ENCODE measurements at places on chromosomes 3 and 15.

DNA sequence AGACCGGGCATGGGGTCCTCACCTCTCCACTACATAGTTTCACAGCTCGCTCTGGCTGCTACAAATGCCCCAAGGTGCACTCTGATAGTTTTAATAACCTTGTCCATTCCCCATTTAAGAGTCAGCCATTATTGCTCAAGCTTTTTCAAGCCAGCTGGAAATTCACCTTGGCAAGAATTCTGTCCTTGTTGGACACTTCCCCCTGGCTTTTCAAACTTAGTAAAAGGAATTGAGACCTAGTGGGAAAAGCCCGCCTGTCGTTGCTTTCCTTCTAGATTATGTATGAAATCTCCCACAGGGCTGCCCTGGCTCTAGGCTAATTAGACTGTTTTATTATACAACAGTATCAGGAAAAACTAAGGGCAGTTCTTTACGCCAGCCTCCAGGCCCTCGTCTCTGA lies 293.7 kb upstream of the GADL1 start:
- H3K36me3 ChIP-seq = no peaks in the 10 kb centered on the region
- H3K27me3 ChIP-seq = no peaks in the 10 kb centered on the region
- DNase-seq = no peak
- no peaks in the 10 kb centered on the region for H3K4me1 ChIP-seq
- H3K4me3 ChIP-seq = no peak overlapping the region
- H3K27ac ChIP-seq = no peak overlapping the region

GRCh38 chr15:63323798-63324563 lies 46.6 kb downstream of the APH1B start:
- no peak overlapping the region for H3K4me3 ChIP-seq
- H3K4me1 ChIP-seq = no peaks in the 10 kb centered on the region
- DNase-seq = no peak
- no peaks in the 10 kb centered on the region for H3K36me3 ChIP-seq
- H3K27ac ChIP-seq = no peak overlapping the region

DNA sequence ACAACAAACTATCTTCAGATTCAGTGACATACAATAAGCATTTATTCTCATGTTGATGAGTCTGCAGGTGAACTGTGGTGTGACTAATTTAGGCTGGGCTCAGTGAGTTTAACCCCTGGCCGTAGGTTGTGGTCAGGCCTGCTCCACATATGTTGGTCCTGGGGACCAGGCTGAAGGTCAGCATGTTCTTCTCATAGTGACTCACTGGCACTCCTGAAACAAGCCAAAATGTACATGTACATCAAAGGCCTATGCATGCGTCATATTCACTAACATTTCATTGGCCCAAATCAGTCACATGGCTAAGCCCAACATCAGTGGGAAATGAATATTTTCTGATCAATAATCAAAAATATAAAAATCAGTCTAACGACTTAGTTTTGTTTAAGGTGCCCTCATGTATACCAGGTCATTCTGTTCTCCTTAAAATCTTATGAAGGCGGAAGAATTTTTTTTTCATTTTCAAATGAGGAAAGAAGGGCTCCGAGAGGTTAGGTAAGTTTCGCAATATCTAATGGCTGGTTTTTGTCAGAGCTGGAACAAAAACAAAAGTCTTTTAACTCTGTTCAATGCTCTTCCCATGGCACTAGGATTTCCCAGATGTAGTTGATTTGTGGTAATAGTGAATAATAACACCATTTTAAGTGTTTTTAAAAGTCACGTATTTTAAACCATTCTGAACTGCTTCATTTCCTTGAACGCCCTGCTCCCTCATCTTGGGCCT lies 148.5 kb downstream of the MFSD1 start:
- H3K27ac ChIP-seq = no peak overlapping the region
- no peaks in the 10 kb centered on the region for H3K4me1 ChIP-seq
- DNase-seq = no peak
- no peak overlapping the region for H3K4me3 ChIP-seq
- no peaks in the 10 kb centered on the region for H3K36me3 ChIP-seq

- no peaks in the 10 kb centered on the region for H3K4me1 ChIP-seq
- no peaks in the 10 kb centered on the region for H3K36me3 ChIP-seq
- no peaks in the 10 kb centered on the region for H3K27me3 ChIP-seq
- no peak overlapping the region for H3K27ac ChIP-seq
These were observed 22.8 kb downstream of the ZPLD1 start for GRCh38 chr3:102457644-102458043.

DNA sequence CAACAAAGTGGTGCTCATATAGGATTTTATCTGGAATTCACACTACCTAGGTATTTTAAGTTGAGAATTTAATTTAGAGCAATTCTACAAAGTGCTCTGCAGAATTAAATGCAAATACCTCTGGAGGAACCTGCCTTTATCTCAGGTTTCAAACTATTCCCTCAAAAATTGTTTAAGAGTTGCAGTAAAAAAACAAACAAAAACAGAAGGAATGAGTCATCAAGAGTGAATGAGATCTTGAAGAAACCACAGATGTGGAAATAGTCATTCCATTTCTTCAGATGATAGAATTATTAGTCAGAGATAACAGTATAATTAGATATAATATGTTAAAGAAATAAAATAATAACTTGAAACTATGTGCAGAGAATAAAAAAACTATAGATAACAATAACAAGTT lies 80.8 kb upstream of the SCN5A start:
- H3K4me1 ChIP-seq = peaks cover 14% of the 10 kb centered on the region
- H3K27me3 ChIP-seq = no peaks in the 10 kb centered on the region
- H3K27ac ChIP-seq = no peak overlapping the region
- no peak overlapping the region for H3K4me3 ChIP-seq
- H3K36me3 ChIP-seq = no peaks in the 10 kb centered on the region

DNA sequence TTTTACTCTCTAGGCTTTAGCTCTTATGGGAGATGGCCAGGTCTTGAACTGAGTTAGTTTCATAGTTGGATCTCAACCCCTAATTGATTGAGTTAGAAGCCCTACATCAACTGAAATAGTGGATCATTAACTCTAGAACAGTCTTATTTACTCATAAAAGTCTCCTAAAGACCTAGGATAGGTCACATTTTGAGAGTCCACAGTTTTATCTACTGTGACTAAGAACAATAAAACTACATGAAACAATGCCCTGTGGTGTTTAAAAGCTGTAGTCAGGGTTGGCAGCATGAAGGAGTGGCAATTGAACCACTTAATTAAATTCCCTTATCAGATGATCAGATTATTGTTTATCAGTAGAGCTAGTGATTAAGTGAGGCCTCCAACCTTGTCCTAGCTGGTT lies 22.2 kb upstream of the IDH2 start:
- 0 out of 2 replicates have a peak, but pooled peaks cover 2% of the 10 kb centered on the region for H3K27me3 ChIP-seq
- H3K4me1 ChIP-seq = 0 out of 2 replicates have a peak, but pooled peaks cover 4% of the 10 kb centered on the region
- no peak for DNase-seq
- H3K36me3 ChIP-seq = no peaks in the 10 kb centered on the region

DNA sequence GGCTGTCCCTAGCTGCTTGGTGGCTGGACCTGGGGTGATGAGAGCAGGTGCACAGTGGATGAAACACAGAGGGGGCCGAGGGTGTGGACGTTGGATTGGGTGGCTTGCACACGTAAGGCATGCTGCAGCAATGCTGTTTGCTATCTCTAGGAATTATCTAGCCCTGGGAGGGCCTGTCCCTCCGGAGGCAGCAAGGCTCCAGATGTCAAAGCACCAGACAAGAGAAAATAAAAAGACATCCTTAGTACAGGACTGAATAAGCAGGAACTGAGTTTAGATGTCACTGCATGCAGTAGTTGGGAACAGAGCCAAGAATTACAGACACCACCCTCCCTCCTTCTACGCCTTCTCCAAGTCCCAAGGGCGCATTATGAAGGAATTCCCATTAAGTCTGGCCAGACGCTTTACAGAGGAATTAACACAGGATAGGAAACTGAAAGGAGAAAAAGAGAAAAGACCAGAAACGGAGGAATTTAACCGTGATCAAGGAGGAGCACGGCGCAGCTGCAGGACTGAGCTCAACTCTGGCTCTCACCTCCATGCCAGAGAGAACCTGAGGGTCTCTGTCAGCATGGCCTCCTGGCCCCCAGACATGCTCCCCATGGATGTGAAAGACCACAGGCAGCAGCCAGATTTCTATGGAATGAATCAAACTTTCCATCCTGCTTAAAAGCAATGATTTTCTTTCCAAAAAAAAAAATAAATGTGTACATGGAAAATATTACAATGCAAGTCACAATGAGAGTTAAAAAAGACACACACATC lies 13.8 kb downstream of the ATP10A start:
- peak; percentile 84 for DNase-seq
- H3K4me3 ChIP-seq = 0 out of 2 replicates have a peak overlapping the region, but pooled peaks have one; percentile 1
- H3K27ac ChIP-seq = peak overlapping the region; percentile 93
- peaks cover 49% of the 10 kb centered on the region for H3K4me1 ChIP-seq
- no peaks in the 10 kb centered on the region for H3K27me3 ChIP-seq

DNA sequence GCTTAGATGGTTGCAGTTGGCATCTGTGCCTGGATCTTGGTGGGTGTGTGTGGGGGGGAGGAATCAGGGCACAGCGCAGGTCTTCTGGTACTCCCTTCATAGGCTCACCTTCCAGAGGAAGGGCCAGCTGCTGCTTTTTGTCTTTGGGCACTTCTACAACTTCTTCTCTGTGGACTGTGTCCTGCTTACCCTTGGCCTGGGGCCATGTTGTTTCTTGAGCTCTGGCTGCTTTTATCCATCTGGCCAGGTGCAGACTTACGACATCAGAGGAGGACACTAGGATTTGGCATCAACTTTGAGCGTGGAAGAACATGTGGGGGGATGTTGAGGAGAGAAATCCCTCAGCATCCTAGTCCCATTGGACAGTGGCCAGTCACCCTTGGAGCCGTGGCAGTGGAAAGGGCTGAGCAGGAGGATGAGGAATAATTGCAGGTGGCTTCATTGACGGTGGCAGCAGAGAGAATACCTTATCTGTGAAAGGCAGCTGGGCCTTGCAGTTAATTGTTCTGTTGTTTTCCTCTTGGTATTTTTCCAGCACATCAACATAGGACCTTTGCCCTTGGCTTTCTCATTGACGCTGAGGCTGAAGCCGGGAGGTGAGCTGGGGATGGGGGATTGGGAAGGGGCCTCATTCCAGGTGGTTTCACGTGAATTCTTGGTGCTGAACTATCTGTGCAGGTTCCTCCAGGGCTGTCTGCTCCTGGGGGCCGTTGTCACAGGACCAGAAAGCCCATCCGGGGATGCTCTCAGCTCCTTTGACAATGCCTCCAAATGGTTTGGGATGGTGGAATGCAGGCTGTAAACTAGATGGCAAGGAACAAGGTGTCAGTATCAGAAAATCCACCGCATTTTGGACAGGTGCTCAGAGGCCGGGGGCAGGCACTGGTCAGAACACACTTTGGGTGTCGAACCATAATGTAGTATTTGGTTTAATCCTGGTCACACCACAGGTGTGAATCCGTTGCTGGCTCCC lies 9.7 kb downstream of the EPHB1 start:
- DNase-seq = no peak
- peaks cover under 1% of the 10 kb centered on the region for H3K27me3 ChIP-seq
- H3K36me3 ChIP-seq = no peaks in the 10 kb centered on the region
- no peak overlapping the region for H3K27ac ChIP-seq
- no peak overlapping the region for H3K4me3 ChIP-seq

GRCh38 chr3:107416138-107416537 lies 38.9 kb downstream of the CCDC54 start:
- no peaks in the 10 kb centered on the region for H3K27me3 ChIP-seq
- no peaks in the 10 kb centered on the region for H3K36me3 ChIP-seq
- peaks cover 22% of the 10 kb centered on the region for H3K4me1 ChIP-seq

- H3K27me3 ChIP-seq = peaks cover 55% of the 10 kb centered on the region
- DNase-seq = peak; percentile 33
- no peak overlapping the region for H3K27ac ChIP-seq
- H3K4me1 ChIP-seq = no peaks in the 10 kb centered on the region
These were observed 6.1 kb downstream of the RASGRF1 start for GRCh38 chr15:79084308-79084968.

GRCh38 chr15:54675241-54675640 lies 521.5 kb downstream of the RSL24D1 start:
- H3K27ac ChIP-seq = no peak overlapping the region
- no peaks in the 10 kb centered on the region for H3K36me3 ChIP-seq
- no peaks in the 10 kb centered on the region for H3K27me3 ChIP-seq
- DNase-seq = no peak
- no peaks in the 10 kb centered on the region for H3K4me1 ChIP-seq

DNA sequence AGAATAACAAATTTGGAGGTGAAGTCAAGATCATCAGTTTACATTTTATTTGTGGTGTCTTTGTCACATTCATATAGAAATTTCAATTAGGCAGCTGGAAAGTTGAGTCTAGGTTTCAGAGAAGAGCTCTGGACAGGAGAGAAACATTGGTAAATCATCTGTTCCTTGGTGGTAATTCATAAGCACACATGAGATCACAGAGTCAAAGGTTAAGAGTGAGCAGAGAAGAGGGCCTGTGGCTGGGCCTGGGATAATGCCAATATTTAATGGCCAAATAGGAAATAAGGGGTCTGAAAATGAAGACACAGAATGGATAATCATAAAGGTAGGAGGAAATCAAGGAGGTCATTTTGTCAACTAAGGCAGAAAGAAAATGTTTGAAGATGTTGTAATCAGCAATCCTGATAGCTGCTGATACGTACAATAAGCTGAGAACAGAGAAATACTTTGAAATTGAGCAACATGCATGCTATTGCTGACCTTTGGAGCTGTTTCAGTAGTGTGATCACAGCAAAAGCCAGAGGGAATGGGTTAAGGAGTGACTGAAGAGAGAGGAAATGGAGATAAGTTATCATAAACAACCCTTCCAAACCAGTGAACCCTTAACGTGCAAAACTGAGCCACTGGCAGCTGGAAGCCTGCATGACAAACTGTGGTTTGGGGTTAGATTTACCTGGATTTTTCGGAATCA lies 692.8 kb downstream of the AGBL1 start:
- no peak for DNase-seq
- no peak overlapping the region for H3K4me3 ChIP-seq
- H3K4me1 ChIP-seq = no peaks in the 10 kb centered on the region

GRCh38 chr3:11551036-11551435 lies 92.7 kb downstream of the VGLL4 start:
- no peaks in the 10 kb centered on the region for H3K27me3 ChIP-seq
- no peak overlapping the region for H3K4me3 ChIP-seq
- H3K27ac ChIP-seq = no peak overlapping the region
- no peak for DNase-seq
- peaks cover 47% of the 10 kb centered on the region for H3K4me1 ChIP-seq

DNA sequence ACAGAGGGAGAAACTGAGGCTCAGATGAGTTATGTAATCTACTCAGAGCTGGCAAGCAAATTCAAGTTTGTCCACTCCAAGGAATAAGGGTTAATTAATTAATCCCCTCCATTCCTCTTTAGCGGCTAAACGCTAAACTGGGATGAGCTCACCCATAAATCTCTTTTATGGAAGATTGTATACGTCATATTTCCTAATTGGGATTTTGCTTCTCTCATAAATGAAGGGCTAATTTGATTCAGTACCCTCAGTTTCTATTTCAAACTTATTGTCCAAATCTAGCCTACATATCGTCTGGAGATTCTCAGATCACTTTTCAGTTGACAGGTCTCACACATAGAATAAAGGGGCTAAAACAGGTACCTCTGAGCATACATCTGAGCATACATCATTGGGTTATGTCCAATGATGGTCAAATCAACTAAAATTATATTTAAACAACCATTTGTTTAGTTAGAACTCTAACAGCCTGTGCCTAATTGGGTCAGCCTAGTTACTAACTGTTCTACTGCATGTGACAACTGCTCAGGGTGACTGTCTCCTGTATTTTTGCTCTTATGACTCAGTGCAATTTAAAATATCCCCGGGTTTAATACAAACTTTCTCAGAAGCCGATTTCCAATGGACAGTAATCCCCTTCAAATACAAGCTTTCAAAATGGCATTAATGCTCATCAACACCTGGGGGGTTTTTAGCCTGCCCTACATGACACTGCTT lies 57.6 kb upstream of the PLXND1 start:
- H3K27ac ChIP-seq = peak overlapping the region; percentile 50
- peaks cover 29% of the 10 kb centered on the region for H3K4me1 ChIP-seq
- H3K27me3 ChIP-seq = no peaks in the 10 kb centered on the region

Data from SJSA1 (cell line).